Esophagus muscularis mucosa (tissue), 4 donors: ENCODE measurements at places on chromosomes 3 and 15. TPM values are rescaled to one million over a fixed set of nuclear protein-coding genes. Genes with fewer than 3 reads are reported as not detected.

RAB8B gene
- total RNA-seq = 18.7 TPM

ANKRD63 gene
- not detected for total RNA-seq

GATM gene
- 24.5 TPM for total RNA-seq

ISLR gene
- 75.6 TPM for total RNA-seq

RLBP1 gene
- not detected for total RNA-seq

DNAH12 gene
- total RNA-seq = under 0.01 TPM

INKA1 gene
- 3.3 TPM for total RNA-seq

CDCP1 gene
- 1.2 TPM for total RNA-seq

VILL gene
- total RNA-seq = 3.2 TPM

LTF gene
- 0.92 TPM for total RNA-seq

LSMEM2 gene
- not detected for total RNA-seq

KLF15 gene
- 102 TPM for total RNA-seq

LSG1 gene
- total RNA-seq = 32.5 TPM

LAMB2 gene
- 852 TPM for total RNA-seq

TMEM266 gene
- not detected for total RNA-seq

CEMIP gene
- total RNA-seq = 0.26 TPM

ALDH1A2 gene
- 18.5 TPM for total RNA-seq

EHHADH gene
- 3.0 TPM for total RNA-seq

GOLGA6L4 gene
- total RNA-seq = 0.50 TPM

PCSK6 gene
- 24.1 TPM for total RNA-seq

SNURF gene
- total RNA-seq = 7.4 TPM

ZPLD1 gene
- total RNA-seq = not detected

LYZL4 gene
- not detected for total RNA-seq

BCL2A1 gene
- total RNA-seq = 16.2 TPM

FSTL1 gene
- total RNA-seq = 664 TPM

BTLA gene
- total RNA-seq = not detected

ACTC1 gene
- total RNA-seq = 6.2 TPM

SERPINI2 gene
- total RNA-seq = not detected

EFHB gene
- 0.84 TPM for total RNA-seq

CLRN1 gene
- total RNA-seq = not detected

DGKG gene
- 93.8 TPM for total RNA-seq

SLC28A2 gene
- not detected for total RNA-seq

SUSD5 gene
- 1.5 TPM for total RNA-seq

TMEM158 gene
- total RNA-seq = 2.2 TPM

MSL2 gene
- 25.3 TPM for total RNA-seq

IGDCC3 gene
- total RNA-seq = not detected

SPINT1 gene
- total RNA-seq = 2.8 TPM

LRRC31 gene
- not detected for total RNA-seq

NR1I2 gene
- total RNA-seq = 0.46 TPM

AHSG gene
- total RNA-seq = not detected

TMF1 gene
- total RNA-seq = 35.7 TPM

ACTR8 gene
- total RNA-seq = 19.7 TPM

SIDT1 gene
- total RNA-seq = 1.2 TPM

WDR49 gene
- total RNA-seq = 7.9 TPM
